ENCODE measurements at places on chromosomes 7 and 10. TPM values are rescaled to one million over a fixed set of nuclear protein-coding genes. Genes with fewer than 3 reads are reported as not detected.

ELN gene
- not detected for total RNA-seq

CISD1 gene
- total RNA-seq = 40.1 TPM

LGI1 gene
- not detected for total RNA-seq

CRHR2 gene
- total RNA-seq = not detected

LFNG gene
- 105 TPM for total RNA-seq

GPR15LG gene
- total RNA-seq = not detected

TMEM176A gene
- total RNA-seq = not detected

SEMA3E gene
- not detected for total RNA-seq

UPK3BL2 gene
- total RNA-seq = 14.0 TPM

CWF19L1 gene
- 36.0 TPM for total RNA-seq

INA gene
- total RNA-seq = 0.13 TPM

FLNC gene
- total RNA-seq = not detected

NYAP1 gene
- total RNA-seq = 0.13 TPM

GRCh38 chr10:42428534-42428933 lies 209.8 kb downstream of the ZNF33B start:
- no peaks in the 10 kb centered on the region for H3K36me3 ChIP-seq
- no peak overlapping the region for H3K4me3 ChIP-seq
- no peaks in the 10 kb centered on the region for H3K4me1 ChIP-seq
- H3K27ac ChIP-seq = no peak overlapping the region

- no peak for DNase-seq
- H3K27me3 ChIP-seq = no peaks in the 10 kb centered on the region
- no peaks in the 10 kb centered on the region for H3K36me3 ChIP-seq
- H3K4me1 ChIP-seq = no peaks in the 10 kb centered on the region
These were observed 26.0 kb upstream of the PCBD1 start for GRCh38 chr10:70914316-70914864.

GRCh38 chr10:86035791-86036543 lies 330.6 kb downstream of the GRID1 start:
- peaks cover 3% of the 10 kb centered on the region for H3K4me1 ChIP-seq
- no peak overlapping the region for H3K27ac ChIP-seq
- no peak for DNase-seq
- H3K4me3 ChIP-seq = no peak overlapping the region
- peaks cover 6% of the 10 kb centered on the region for H3K27me3 ChIP-seq
- H3K36me3 ChIP-seq = no peaks in the 10 kb centered on the region

- no peak for DNase-seq
- H3K4me1 ChIP-seq = no peaks in the 10 kb centered on the region
- H3K27me3 ChIP-seq = no peaks in the 10 kb centered on the region
- H3K4me3 ChIP-seq = no peak overlapping the region
- no peaks in the 10 kb centered on the region for H3K36me3 ChIP-seq
- H3K27ac ChIP-seq = no peak overlapping the region
These were observed 468.4 kb upstream of the SEMA3D start for GRCh38 chr7:85655252-85655651.

- H3K27ac ChIP-seq = no peak overlapping the region
- H3K27me3 ChIP-seq = no peaks in the 10 kb centered on the region
- peaks cover 39% of the 10 kb centered on the region for H3K36me3 ChIP-seq
- no peak overlapping the region for H3K4me3 ChIP-seq
These were observed 34.5 kb downstream of the SNX10 start for GRCh38 chr7:26326211-26326610.

GRCh38 chr10:50379616-50380015 lies 128.3 kb upstream of the ASAH2 start:
- no peak overlapping the region for H3K27ac ChIP-seq
- no peak for DNase-seq
- peaks cover 18% of the 10 kb centered on the region for H3K36me3 ChIP-seq
- no peaks in the 10 kb centered on the region for H3K27me3 ChIP-seq
- peaks cover 12% of the 10 kb centered on the region for H3K4me1 ChIP-seq

DNA sequence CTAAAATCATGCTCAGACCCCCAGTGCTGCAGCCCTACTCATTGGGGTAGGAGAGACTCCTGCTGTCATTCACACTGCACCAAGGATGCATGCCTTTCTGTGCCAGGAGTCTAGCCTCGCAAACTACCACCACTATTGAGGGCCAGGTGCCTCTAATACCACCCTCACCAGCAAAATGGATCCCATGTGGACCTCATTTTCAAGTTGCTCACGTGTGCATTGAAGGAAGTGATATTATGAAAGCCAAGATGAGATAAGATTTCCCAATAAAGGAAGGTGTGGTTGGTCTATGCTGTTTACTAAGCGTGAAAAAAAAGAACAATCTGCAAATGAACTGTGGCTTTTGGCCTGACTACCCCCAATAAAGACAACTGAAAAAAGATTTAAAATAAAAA lies 7.2 kb upstream of the LAMTOR4 start:
- DNase-seq = no peak
- H3K4me1 ChIP-seq = peaks cover 22% of the 10 kb centered on the region
- no peaks in the 10 kb centered on the region for H3K36me3 ChIP-seq
- H3K27ac ChIP-seq = no peak overlapping the region
- H3K27me3 ChIP-seq = peaks cover 6% of the 10 kb centered on the region

DNA sequence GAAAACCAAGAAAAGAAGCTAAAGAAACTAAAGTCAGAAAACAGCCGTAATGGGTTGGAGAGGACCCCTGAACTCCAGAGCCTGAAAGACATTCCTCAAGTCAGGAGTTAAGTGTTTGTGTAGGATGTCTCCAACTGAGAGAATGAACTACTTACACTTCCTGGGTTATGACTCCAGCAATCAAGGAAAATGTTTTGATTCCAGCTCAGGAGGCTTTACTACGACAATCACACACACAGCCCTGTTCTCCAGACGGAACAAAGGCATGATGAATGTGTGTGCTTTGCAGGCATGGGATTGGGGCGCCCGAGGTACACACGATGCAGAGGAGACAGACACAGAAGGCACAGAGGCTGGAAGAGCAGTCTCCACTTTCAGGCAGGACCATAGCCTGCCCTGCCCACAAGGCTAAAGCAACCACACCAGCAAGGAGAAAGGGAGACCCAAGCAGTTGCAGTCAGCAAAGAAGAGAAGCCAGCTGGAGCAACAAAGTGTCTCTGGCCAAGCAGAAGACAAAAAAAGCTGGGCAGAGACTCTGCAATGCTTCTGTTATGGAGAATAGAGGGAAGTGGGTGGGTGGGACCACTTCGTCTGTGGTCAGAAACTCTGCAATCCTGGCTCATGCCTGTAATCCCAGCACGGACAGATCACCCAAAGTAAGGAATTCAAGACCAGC lies 89.1 kb downstream of the GRB10 start:
- no peak overlapping the region for H3K27ac ChIP-seq
- no peak for DNase-seq
- peaks cover 2% of the 10 kb centered on the region for H3K27me3 ChIP-seq
- peaks cover 14% of the 10 kb centered on the region for H3K4me1 ChIP-seq
- no peak overlapping the region for H3K4me3 ChIP-seq

DNA sequence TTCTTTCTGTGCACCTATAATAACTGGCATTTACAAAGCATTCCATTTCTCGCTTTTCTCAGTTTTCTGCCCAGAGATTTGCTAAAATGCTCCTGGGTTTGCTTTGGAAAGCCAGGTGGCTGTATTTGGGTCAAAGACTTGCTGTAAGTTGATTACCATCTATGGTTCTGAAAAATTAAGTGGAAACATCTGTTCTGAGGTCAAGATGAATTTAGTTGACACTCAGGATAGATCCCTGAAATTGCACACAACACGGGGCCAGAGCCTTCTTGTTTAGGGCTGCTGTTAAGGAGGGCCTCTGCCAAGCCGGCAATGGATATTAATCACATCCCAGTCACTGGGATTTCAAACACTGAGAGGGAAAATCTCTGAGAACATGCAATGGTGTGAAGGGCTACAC lies 111.6 kb upstream of the GLI3 start:
- H3K4me1 ChIP-seq = no peaks in the 10 kb centered on the region
- H3K27ac ChIP-seq = no peak overlapping the region
- no peak for DNase-seq
- H3K36me3 ChIP-seq = no peaks in the 10 kb centered on the region
- no peak overlapping the region for H3K4me3 ChIP-seq

GRCh38 chr10:130180416-130180815 lies 44.2 kb downstream of the GLRX3 start:
- no peaks in the 10 kb centered on the region for H3K27me3 ChIP-seq
- H3K4me1 ChIP-seq = peaks cover 19% of the 10 kb centered on the region
- DNase-seq = no peak
- H3K36me3 ChIP-seq = peaks cover 54% of the 10 kb centered on the region

GRCh38 chr10:125049216-125049881 lies 107.4 kb downstream of the ZRANB1 start:
- H3K4me3 ChIP-seq = no peak overlapping the region
- H3K4me1 ChIP-seq = no peaks in the 10 kb centered on the region
- peaks cover 8% of the 10 kb centered on the region for H3K27me3 ChIP-seq
- DNase-seq = no peak

DNA sequence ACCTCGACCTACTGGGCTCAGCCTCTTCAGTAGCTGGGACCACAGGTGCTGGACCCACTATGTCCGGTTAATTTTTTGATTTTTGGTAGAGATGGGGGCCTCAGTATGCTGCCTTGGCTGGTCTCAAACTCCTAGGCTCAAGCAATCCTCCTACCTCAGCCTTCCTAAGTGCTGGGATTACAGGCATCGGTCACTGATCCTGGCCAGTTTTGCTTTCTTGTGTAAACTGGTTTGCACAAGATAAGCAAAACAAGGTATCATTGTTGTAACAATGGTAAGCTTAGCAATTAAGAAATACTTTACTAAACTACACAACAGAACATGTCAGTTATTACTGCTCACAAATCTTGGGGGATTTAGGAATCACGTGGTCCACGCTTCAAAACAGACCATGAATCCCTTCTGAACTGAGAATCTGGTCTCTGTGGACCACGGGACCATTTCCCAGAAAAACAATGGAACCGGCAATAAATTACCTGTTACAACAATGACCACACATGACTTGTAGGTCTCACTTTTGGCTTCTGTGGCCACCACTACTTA lies 36.8 kb downstream of the RSU1 start:
- H3K27me3 ChIP-seq = no peaks in the 10 kb centered on the region
- no peak overlapping the region for H3K27ac ChIP-seq
- peaks cover 30% of the 10 kb centered on the region for H3K4me1 ChIP-seq
- no peak overlapping the region for H3K4me3 ChIP-seq
- peaks cover 21% of the 10 kb centered on the region for H3K36me3 ChIP-seq

- H3K27ac ChIP-seq = no peak overlapping the region
- no peak overlapping the region for H3K4me3 ChIP-seq
- H3K27me3 ChIP-seq = no peaks in the 10 kb centered on the region
- no peaks in the 10 kb centered on the region for H3K4me1 ChIP-seq
These were observed 33.1 kb downstream of the PPIF start for GRCh38 chr10:79380125-79380945.

DNA sequence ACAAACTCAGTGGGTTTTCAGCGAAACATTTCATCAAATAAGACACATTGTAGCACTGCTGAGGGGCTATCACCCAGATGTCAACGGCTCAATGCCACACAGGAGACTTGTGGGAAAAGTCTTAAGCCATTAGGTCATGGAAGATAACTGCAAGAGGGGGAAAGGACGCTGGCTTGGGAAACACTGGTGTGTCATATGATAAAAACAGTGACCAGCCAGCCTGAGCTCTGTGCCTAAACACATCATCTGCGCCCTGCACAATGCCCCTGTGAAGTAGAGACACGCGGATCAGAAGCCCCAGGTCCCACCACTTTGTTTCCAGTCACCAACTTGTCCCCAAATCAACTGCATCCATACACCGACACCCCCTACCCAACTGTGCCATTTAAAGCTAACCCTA lies 116.7 kb downstream of the TNS3 start:
- H3K4me1 ChIP-seq = no peaks in the 10 kb centered on the region
- H3K4me3 ChIP-seq = no peak overlapping the region
- H3K36me3 ChIP-seq = no peaks in the 10 kb centered on the region
- no peak for DNase-seq
- H3K27ac ChIP-seq = no peak overlapping the region

- no peak for DNase-seq
- peaks cover 33% of the 10 kb centered on the region for H3K36me3 ChIP-seq
- no peak overlapping the region for H3K4me3 ChIP-seq
- H3K4me1 ChIP-seq = peaks cover 22% of the 10 kb centered on the region
These were observed 11.8 kb downstream of the DNAJB12 start for GRCh38 chr10:72342911-72343310.

DNA sequence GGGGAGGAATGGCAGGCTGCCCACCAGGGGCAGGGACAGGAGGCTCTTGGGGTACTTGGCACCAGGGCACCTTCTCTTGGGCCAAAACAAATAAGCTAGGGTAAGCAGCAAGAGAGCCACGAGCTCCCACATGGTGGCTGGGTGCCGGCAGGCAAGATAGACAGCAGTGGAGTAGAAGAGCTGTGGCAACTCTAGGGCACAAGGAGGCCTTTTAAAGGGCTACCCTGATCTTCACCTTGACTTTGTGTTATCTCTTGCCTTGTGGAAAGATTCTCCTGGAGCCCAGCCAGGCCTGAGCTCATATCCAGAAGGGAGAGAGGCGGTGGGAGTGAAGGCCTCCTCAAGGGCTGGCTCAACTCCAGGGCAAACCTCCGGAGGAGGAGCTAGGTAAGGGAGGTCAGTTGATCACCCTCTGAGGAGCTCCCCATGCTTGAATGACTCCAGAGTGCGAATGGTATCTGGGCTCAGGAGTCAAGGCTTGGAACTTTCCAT lies at the start of gene CYP17A1:
Gene CYP17A1 (minus strand): TSS at position 184 of the 492 bp plus-strand sequence. CDS start 52 bp downstream, at position 132.
- DNase-seq = no peak
- H3K27me3 ChIP-seq = peaks cover 26% of the 10 kb centered on the region
- no peak within 1 kb of the TSS for H3K27ac ChIP-seq
- no peaks in the 10 kb centered on the region for H3K4me1 ChIP-seq

- H3K36me3 ChIP-seq = no peaks in the 10 kb centered on the region
- H3K27ac ChIP-seq = no peak overlapping the region
- H3K4me3 ChIP-seq = no peak overlapping the region
- no peak for DNase-seq
- peaks cover 2% of the 10 kb centered on the region for H3K27me3 ChIP-seq
- H3K4me1 ChIP-seq = no peaks in the 10 kb centered on the region
These were observed 58.2 kb upstream of the ZRANB1 start for GRCh38 chr10:124883510-124884321.

GRCh38 chr7:18590241-18590640 lies 94.7 kb downstream of the HDAC9 start:
- H3K27me3 ChIP-seq = no peaks in the 10 kb centered on the region
- no peaks in the 10 kb centered on the region for H3K36me3 ChIP-seq
- H3K4me1 ChIP-seq = no peaks in the 10 kb centered on the region
- no peak overlapping the region for H3K4me3 ChIP-seq
- DNase-seq = no peak

Data from activated CD4-positive, alpha-beta memory T cell treated with anti-CD3 and anti-CD28 coated beads, Interleukin-2, amount 10 ng/mL, durations not matched to agents 7 days and 5 days (primary cell).